ENCODE measurements at places on chromosomes 12 and 14.

DNA sequence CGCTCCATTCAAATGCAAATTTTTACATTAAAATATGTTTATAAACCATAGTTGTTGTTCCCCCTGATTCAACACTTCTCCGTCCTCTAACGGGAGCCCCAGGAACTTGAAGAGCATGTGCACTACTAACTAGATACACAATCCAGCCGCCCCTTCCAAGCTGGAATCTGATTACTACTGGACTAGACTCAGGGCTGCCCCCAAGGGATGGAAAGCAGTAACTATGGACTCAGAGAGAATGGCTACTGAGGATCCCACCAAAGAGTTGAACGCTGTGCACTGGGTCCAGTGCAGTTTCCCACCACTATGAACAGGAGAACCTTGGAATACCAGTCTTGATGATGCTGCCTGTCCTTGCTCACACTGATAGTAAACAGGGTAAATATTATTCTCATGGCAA is 48.6 kb upstream of the PCNX1 start:
- H3K36me3 ChIP-seq, result no peaks in the 10 kb centered on the region
- no peak overlapping the region for H3K4me3 ChIP-seq
- DNase-seq, result no peak
- peaks cover 12% of the 10 kb centered on the region for H3K4me1 ChIP-seq
- no peaks in the 10 kb centered on the region for H3K27me3 ChIP-seq

GRCh38 chr12:100186071-100186470 is 14.5 kb upstream of the ACTR6 start:
- H3K27ac ChIP-seq, result no peak overlapping the region
- no peaks in the 10 kb centered on the region for H3K4me1 ChIP-seq
- H3K27me3 ChIP-seq, result no peaks in the 10 kb centered on the region

DNA sequence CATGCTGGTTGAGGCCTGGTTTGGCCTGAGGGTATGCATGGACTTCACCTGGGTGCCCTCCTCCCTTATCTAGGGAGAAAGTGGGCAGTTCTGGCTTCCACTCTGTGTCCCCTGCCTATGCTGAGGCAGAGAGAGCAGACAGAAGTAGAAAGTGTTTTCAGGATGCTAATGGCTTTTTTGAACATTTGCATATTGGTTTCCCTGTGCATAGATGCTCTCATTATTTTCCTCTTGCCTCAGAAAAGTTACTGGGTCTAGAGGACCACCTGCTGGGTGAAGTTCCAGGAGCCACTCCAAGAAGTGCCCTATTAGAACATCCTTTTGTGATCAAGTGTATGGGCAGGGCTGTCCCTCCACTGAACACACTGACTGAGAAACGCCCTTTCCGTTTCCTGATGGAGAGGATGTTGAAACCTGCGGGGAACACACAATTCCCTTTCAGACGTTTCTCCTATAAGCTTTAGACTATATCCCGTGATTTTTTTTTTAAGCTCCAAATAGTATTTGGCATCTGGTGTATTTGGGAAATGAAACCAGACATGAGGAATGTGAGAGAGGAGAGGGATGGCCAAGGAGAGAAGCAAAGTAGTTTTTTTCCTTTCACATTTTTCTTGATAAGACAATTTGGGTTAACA is 66.6 kb downstream of the DAAM1 start:
- peaks cover 10% of the 10 kb centered on the region for H3K4me1 ChIP-seq
- DNase-seq, result peak; percentile 27
- no peak overlapping the region for H3K4me3 ChIP-seq
- H3K36me3 ChIP-seq, result peaks cover 6% of the 10 kb centered on the region
- peak overlapping the region; percentile 75 for H3K27ac ChIP-seq

GRCh38 chr12:105469701-105470100 is 139.2 kb downstream of the C12orf75 start:
- no peaks in the 10 kb centered on the region for H3K27me3 ChIP-seq
- no peaks in the 10 kb centered on the region for H3K36me3 ChIP-seq
- no peak overlapping the region for H3K4me3 ChIP-seq
- no peak overlapping the region for H3K27ac ChIP-seq
- peaks cover 6% of the 10 kb centered on the region for H3K4me1 ChIP-seq

DNA sequence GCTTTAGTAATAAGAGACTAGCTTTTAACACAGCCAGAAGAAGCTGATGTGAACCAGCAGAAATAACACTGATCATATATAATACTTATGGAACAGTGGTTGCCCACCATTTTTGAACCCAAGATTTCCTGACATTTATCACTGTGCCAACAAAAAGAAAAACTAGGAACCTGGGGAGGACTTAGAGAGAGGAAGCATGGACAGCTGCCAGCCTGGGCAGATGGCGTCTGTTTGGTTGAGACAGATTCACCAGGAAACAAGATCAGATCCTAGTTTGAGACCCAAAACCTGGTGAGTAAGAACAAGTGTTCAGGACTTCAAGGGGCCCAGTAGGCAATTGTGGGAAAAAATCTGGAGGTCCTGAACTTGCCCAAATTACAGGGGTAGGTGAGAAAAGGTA is 95.3 kb downstream of the BICD1 start:
- no peak overlapping the region for H3K27ac ChIP-seq
- no peaks in the 10 kb centered on the region for H3K36me3 ChIP-seq
- H3K27me3 ChIP-seq, result no peaks in the 10 kb centered on the region
- no peak overlapping the region for H3K4me3 ChIP-seq

- H3K4me3 ChIP-seq, result peak overlapping the region; percentile 93
- H3K4me1 ChIP-seq, result peaks cover 12% of the 10 kb centered on the region
- peaks cover 87% of the 10 kb centered on the region for H3K36me3 ChIP-seq
Measured at GRCh38 chr12:46369474-46370379, 2.8 kb downstream of the SLC38A2 start.

DNA sequence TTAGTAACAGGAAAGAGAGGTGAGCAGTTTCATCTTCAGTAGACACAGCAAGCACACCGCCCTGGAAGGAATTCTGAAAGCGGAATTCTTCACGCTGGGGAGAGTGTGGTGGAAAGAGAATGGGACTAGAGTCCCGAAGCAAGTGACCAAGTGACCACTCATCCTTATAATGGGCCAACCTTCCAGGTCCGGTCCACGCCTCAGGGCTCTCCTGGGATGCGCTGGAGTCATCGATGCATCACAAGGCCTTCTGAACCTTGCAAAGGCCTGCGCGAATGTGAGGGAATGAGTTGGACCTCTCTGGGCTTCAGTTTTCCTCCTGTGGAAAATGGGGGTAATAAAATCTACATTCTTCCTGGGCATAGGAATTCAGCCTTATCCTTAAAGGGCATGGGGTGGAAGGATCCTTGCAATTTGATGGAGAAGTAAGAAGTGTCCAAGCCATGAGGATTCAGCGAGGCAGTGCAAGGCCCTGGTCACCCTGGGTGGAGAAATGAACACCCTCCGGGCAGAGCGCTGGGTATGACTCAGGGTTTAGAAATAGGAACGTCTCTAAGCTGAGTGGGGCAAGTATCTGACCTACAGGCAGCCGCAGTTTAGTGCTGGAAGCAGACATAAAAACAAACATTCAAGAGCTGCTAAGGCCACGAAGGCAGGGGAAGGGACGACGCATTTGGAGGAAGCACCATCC is 97.7 kb downstream of the SETD3 start:
- peaks cover 28% of the 10 kb centered on the region for H3K4me1 ChIP-seq
- H3K27ac ChIP-seq, result no peak overlapping the region
- H3K27me3 ChIP-seq, result peaks cover 25% of the 10 kb centered on the region
- H3K36me3 ChIP-seq, result no peaks in the 10 kb centered on the region
- H3K4me3 ChIP-seq, result peak overlapping the region; percentile 51
- DNase-seq, result peak; percentile 87

- no peak overlapping the region for H3K27ac ChIP-seq
- no peak overlapping the region for H3K4me3 ChIP-seq
- peaks cover 31% of the 10 kb centered on the region for H3K27me3 ChIP-seq
- no peak for DNase-seq
- no peaks in the 10 kb centered on the region for H3K36me3 ChIP-seq
Measured at GRCh38 chr12:123898673-123899072, 74.0 kb downstream of the CCDC92 start.

GRCh38 chr12:66860752-66861750 is 182.2 kb upstream of the GRIP1 start:
- no peaks in the 10 kb centered on the region for H3K4me1 ChIP-seq
- H3K4me3 ChIP-seq, result no peak overlapping the region
- DNase-seq, result peak; percentile 59
- no peak overlapping the region for H3K27ac ChIP-seq
- no peaks in the 10 kb centered on the region for H3K36me3 ChIP-seq
- peaks cover 19% of the 10 kb centered on the region for H3K27me3 ChIP-seq

GRCh38 chr12:3366451-3367110 is 124.4 kb upstream of the PRMT8 start:
- no peaks in the 10 kb centered on the region for H3K36me3 ChIP-seq
- no peak overlapping the region for H3K27ac ChIP-seq
- no peak overlapping the region for H3K4me3 ChIP-seq
- H3K27me3 ChIP-seq, result no peaks in the 10 kb centered on the region

DNA sequence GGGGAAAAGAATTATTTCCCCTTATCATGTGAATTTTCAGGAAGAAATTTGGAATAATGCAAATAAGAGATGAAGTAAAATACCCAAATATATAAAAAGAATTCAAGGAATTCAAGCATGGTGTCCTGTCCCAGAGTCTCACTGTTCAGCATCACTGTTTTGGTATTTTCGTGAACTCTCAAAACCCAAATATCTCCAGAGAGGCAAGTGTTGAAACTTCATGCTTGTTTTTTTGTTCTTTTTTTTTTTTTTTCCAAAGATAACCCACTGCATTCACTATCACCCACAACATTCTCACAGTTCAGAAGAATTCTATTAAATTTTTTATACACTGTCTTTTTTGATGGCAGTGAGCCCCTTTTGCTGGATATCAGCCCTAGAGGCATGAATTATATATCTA is 354.9 kb downstream of the DIO2 start:
- no peak overlapping the region for H3K27ac ChIP-seq
- H3K4me1 ChIP-seq, result no peaks in the 10 kb centered on the region
- no peak for DNase-seq
- H3K36me3 ChIP-seq, result no peaks in the 10 kb centered on the region

GRCh38 chr12:125528281-125528680 is 463.0 kb downstream of the AACS start:
- DNase-seq, result no peak
- no peak overlapping the region for H3K27ac ChIP-seq
- H3K36me3 ChIP-seq, result no peaks in the 10 kb centered on the region

- no peaks in the 10 kb centered on the region for H3K27me3 ChIP-seq
- H3K4me3 ChIP-seq, result no peak overlapping the region
- DNase-seq, result peak; percentile 3
- peaks cover 38% of the 10 kb centered on the region for H3K36me3 ChIP-seq
Measured at GRCh38 chr12:18496156-18496555, 234.8 kb downstream of the PIK3C2G start.

- DNase-seq, result no peak
- no peak overlapping the region for H3K4me3 ChIP-seq
- no peaks in the 10 kb centered on the region for H3K27me3 ChIP-seq
- no peaks in the 10 kb centered on the region for H3K4me1 ChIP-seq
- H3K36me3 ChIP-seq, result no peaks in the 10 kb centered on the region
Measured at GRCh38 chr14:60643141-60643462, 6.2 kb downstream of the SIX1 start.

- peaks cover 5% of the 10 kb centered on the region for H3K4me1 ChIP-seq
- peaks cover 11% of the 10 kb centered on the region for H3K27me3 ChIP-seq
- no peak overlapping the region for H3K27ac ChIP-seq
- H3K36me3 ChIP-seq, result no peaks in the 10 kb centered on the region
- no peak for DNase-seq
Measured at GRCh38 chr12:4133636-4134447, 139.7 kb upstream of the CCND2 start.

GRCh38 chr14:67738740-67739504 is 37.2 kb downstream of the RDH12 start:
- peaks cover 13% of the 10 kb centered on the region for H3K27me3 ChIP-seq
- peak overlapping the region; percentile 89 for H3K27ac ChIP-seq
- DNase-seq, result peak; percentile 95
- no peaks in the 10 kb centered on the region for H3K36me3 ChIP-seq

GRCh38 chr12:92603741-92604432 is 98.9 kb upstream of the PLEKHG7 start:
- no peaks in the 10 kb centered on the region for H3K36me3 ChIP-seq
- no peak overlapping the region for H3K4me3 ChIP-seq
- peaks cover 24% of the 10 kb centered on the region for H3K4me1 ChIP-seq
- DNase-seq, result no peak
- no peaks in the 10 kb centered on the region for H3K27me3 ChIP-seq

- no peak for DNase-seq
- no peak overlapping the region for H3K4me3 ChIP-seq
- no peak overlapping the region for H3K27ac ChIP-seq
- H3K36me3 ChIP-seq, result peaks cover 26% of the 10 kb centered on the region
- peaks cover 5% of the 10 kb centered on the region for H3K4me1 ChIP-seq
Measured at GRCh38 chr14:24172261-24172860, 481 bp downstream of the REC8 start.

DNA sequence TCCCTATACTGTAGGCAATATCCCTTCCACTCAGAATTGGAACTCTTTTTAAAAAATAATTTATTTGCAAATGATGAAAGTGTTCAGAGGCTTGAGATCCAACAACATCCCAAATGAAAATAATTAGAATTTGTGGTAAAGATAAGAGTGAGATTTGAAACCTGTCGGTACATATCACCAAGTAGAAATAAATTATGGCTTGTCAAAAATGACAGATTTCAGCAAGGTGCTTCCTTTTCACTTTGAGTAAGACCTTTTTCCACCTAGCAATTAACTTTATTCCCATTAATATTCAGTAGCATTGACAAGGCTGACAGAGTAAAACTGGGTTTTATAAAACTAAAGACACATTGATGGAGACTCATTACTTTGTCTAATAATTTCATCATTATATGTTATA is 107.7 kb upstream of the PRKD1 start:
- H3K27ac ChIP-seq, result no peak overlapping the region
- H3K27me3 ChIP-seq, result no peaks in the 10 kb centered on the region
- no peak overlapping the region for H3K4me3 ChIP-seq
- DNase-seq, result no peak
- no peaks in the 10 kb centered on the region for H3K36me3 ChIP-seq

GRCh38 chr14:59283361-59283760 is 94.9 kb downstream of the DAAM1 start:
- peak; percentile 84 for DNase-seq
- peak overlapping the region; percentile 61 for H3K27ac ChIP-seq
- peaks cover 11% of the 10 kb centered on the region for H3K36me3 ChIP-seq
- no peaks in the 10 kb centered on the region for H3K27me3 ChIP-seq
- peaks cover 41% of the 10 kb centered on the region for H3K4me1 ChIP-seq
- no peak overlapping the region for H3K4me3 ChIP-seq

- H3K4me3 ChIP-seq, result no peak overlapping the region
- H3K36me3 ChIP-seq, result peaks cover 25% of the 10 kb centered on the region
- H3K27ac ChIP-seq, result no peak overlapping the region
- no peaks in the 10 kb centered on the region for H3K27me3 ChIP-seq
- no peak for DNase-seq
Measured at GRCh38 chr14:50335389-50335788, 23.3 kb downstream of the DMAC2L start.
